ENCODE measurements at places on chromosomes 11 and 22.
A peak's percentile ranks its signal among the peaks of the same experiment; 100 is the strongest.

DNA sequence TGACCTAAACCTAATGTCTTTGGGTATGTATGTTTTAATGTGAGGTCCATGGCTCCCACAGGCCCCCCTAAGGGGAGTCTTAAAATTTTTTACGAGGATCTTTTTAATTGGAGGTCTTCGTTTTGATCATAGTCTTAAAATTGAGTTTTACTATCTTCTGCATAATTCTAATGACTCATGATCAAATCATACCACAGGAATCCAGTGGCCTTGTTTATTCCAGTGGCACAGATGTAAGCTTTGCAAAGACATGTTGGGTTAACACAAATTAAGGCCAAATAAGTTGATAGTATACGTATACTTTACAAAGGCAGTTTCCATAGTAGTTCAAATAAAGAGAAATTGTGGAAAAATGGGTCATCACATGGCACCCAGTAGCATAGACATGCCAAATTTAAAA, 33.9 kb upstream of the FJX1 start:
- no peak for DNase-seq

DNA sequence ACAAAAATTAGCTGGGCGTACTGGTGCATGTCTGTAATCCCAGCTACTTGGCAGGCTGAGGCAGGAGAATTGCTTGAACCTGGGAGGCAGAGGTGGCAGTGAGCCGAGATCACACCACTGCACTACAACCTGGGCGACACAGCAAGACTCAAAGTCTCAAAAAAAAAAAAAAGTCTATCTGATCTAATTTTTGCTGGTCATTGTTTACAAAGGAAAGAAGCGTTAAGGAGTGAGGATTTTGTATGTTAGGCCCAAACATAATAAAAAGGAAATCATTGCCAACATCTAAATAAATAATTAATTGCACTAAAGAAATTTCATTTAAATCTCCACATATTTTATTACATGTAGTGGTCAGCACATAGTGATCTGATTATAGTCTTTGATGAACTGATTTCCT, 2.9 kb downstream of the RBX1 start:
- DNase-seq: no peak

DNA sequence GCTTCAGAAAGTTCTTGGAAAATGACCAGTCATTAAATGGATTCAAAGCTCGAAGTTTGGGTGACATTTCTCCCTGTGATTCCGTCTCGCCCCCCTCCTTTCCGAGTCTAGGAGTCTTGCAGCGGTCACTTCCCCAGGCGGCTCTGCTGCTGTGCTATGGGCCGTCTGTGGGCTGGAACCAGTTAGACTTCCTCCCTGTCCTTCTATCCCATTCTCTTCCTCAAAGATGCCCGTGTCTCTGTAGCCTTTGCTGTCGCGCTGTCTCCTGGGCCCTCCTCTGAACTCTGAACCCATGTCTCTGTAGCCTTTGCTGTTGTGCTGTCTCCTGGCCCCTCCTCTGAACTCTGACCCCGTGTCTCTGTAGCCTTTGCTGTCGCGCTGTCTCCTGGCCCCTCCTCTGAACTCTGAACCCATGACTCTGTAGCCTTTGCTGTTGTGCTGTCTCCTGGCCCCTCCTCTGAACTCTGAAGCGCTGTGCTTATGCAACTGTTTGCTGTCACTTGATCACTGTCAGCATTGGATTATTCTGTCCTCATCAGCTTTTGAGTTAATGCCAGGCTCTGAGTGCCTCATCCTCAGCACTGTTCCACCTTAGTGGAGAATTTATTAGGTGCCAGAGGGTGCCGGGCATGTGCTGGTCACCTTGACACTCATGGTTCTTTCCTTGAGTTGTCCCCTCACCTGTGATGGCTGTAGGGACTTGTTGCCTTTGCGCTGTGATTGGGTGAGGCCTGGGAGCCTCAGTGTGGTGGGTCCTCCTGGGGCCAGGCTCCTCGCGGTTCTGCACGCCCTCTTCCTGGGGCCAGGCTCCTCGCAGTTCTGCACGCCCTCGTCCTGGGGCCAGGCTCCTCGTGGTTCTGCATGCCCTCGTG, 173.3 kb downstream of the TBC1D22A start:
- DNase-seq: no peak

DNA sequence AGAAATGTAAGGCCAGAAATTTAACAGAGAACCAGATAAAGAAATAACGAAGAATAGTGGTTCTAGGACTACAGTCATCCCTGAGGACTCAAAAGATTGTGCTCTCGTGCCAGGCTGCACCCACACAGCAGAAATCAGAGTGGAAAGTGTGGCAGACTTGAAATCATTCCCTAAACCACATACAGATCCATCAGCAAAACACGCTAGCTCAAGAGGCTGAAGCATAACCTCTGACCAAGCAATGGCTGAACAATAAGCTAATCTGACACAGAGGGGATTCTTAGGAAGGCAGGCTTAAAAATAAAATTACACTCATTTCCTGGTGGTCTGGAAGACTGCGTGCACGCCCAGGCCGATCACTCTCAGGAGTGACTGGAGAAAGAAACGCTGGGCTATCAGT, 19.0 kb downstream of the NCF4 start:
- no peak for DNase-seq

- DNase-seq: no peak
Measured at GRCh38 chr11:92357344-92357743, 132.7 kb downstream of the FAT3 start.

DNA sequence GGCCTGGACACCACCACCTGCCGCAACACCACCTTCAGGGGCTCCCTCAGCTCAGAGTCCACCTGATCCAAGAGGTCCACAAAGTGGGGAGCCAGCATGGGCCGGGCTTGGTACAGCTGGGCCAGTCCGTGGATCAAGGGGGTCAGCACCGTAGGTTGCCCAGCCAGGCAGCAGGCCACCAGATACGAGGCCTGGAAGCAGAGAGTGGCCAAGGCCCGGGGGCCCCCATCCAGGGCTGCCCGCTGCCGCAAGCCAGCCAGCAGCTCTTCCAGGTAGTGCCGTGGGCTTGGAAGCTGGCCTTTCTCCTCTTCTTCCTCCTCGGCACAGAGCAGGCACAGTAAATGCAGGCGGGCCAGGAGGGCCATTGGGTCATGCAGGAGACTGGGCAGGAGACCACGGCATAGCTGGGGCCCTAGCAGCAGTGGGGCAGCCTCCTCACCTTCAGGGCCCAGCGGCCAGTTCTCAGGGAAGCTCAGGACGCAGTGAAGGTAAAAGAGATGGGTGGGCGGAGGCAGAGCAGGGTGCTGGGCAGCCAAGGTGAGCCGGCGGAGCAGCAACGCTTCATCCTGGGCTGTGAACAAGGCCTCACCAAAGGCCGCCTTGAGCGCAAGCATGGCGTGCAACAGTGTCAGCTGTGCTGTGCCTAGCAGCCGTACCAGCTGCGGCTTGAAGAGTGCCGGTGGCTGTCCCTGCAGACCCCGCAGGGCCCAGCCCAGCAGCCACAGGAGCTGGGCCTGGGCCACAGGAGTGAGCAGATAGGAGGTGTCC, 1.7 kb downstream of the AP5B1 start:
- no peak for DNase-seq

DNA sequence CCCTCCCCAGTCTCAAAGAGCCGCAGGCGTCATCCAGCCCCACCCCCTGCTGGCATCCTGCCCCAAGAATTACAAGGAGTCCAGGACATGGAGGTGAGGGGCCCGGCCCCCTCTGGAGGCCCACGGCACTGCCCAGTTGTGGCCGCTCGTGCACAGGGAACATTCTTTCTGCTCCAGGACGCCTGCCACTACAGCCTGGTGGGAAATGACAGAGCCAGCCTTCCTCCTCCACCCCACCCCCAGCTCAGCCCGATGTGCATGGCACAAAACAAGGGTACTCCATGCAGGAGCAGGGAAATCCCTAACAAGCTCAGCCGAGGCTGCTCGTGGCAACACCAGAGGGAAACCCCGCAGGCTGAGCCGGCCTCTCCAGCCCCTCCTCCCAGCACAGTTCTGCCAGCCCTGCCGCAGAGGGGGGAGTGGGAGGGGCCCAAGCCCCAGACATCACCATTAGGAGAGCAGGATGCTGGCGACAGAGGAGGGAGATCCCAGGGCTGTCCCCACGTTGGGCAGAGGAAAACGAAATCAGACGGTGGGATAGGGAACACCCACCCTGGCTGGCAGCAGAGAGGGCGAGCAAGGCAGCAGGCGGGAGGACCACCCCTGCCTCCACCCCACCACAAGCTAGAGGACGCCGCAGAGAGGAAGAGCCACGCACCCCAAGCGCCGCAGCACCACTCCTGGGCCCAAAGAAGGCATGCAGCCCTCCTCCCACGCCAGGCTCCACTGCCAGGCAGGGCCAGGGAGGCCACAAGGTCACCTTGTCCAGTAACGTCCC, 10.0 kb downstream of the IGSF9B start:
- no peak for DNase-seq

GRCh38 chr11:1139441-1140083, 18.2 kb upstream of the MUC5AC start:
- DNase-seq: no peak

GRCh38 chr22:22588485-22589164, 29.6 kb upstream of the PRAME start:
- DNase-seq: no peak

DNA sequence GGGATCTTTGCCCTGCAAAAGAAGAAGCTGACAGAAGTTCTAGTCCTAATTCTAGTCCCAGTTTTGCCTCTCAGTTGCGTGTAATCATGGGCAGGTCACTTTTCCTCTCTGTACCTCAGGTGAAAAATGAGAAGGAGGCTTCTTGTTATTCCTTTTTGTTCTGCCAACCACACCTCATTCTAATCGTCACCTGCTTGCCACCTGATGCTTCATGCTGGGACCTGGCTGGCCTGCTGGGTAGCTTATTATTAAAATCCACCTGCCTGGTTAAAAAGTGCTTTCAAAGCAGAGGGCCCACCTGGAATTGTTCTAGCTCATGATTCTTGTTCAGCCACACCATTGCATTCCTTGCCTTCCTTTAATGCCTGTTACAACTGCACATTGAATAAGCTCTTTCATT, 8.4 kb upstream of the ALG8 start:
- no peak for DNase-seq

DNA sequence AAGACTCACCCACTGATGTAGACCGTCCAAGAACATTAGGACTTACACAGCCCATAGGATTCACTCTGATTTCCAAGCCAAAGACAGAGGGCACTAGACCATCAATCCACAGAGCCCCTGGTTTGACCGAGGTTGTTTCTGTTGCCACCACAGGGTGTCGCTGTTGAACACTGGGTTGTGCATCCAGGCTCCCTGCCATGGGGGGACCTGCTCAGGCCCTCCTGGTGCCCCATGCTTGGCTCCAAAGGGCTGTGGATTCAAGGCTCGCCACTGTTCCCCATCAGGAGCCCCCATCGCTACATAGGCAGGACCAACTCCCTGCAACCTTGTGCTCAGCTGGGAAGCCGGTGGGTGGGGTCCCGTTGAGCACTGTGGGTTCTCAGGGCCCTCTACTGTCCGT, 128.0 kb upstream of the ANO1 start:
- DNase-seq: no peak

DNA sequence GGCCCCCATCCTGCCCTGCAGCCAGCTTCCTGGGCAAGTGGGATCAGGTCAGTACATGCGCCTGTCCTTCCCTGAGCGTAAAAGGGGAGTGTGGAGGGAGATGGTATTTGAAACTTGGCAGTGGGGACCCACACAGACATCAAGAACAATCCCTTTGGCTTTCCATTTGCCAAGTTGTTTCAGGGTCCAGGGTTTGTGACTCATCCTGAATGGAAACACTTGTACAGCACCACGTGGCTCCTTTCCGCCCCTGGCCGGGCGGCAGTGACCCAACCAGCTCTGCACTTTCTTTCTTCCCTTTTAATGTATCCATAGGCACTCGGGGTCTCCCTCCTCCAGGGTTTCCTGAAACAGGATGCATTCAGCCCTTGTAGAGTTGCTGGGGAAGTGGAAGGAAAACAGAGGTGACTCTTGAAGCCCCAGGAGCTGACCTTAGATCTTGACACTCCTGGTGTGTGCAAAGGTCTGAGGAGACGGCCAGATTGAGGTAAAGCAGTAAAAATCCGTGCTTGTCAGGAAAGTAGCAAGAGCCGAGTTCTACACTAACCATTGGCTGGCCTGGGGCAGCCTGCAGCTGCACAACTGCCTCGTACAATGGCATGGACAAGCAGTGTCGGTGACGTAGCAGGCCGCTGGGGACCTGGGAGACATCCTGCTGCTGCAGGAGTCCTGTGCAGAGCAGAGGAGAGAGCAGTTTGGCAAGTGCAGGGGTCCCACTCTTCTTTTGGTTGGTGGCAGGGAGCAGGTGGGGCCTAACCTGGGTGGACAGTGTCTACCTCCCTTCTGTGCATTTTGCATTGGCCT, 189.8 kb downstream of the SNX19 start:
- DNase-seq: no peak

GRCh38 chr11:69999721-70000120, 78.4 kb upstream of the ANO1 start:
- DNase-seq: no peak

DNA sequence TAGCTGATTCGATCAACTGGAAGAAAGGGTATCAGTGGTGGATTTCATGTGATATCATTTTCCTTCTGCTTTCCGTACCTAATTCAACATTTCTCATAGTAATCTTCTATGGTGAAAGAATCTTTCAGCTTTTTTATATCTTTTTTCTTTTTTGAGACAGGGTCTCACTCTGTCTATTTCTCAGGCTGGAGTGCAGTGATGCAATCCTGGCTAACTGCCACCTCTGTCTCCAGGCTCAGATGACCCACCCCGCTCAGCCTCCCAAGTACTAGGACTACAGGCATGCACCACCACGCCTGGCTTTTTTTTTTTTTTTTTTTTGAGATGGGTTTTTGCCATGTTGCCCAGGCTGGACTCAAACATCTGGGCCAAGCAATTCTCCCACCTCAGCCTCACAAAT, 18.6 kb upstream of the CHORDC1 start:
- DNase-seq: no peak

DNA sequence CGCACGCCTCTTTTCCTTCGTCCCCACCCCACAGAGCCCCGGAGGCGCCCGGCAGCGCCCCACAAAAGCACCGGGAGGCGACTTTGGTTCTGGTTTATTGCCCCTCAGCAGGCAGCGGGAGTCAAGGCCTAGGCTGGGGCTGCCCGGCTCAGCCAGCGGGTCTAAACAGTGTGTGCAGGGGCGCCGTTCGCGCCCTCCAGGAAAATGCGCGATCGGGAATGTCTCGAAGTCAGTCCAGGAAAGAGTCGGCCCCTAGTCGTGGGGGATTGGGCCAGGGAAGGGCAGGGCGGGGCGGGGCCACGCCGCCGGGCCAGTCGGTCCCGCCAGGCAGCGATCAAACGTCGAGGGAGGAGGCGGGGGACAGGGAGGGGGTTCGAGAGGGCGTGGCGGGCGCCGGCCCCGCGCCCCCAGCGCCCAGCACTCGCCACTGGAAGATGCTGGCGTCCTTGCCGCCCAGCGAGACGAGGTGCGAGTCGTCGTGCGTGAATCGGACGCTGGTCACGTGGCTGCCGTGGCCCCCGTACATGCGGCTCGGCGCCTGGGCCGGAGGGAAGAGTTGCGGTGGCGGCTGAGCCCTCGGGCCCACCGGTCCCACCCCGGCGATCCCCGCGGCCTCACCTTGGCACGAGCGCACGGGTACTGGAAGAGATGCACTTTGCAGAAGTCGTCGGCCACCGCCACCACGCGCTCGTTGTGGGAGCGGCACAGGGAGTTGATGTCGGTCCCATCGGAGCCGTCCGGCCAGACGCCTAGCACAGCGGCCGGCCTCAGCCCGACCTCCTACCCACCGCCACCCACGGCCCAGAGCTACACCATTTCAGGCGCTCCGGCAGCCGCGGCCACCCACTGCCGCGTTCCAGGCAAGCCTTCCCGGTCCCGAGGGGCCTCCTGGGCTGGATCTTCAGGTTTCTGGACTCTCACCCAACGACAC, 741 bp upstream of the MTA2 start:
- peak; percentile 72 for DNase-seq

- DNase-seq: no peak
Measured at GRCh38 chr11:119635041-119635740, 93.8 kb downstream of the NECTIN1 start.

- DNase-seq: no peak
Measured at GRCh38 chr11:46407635-46408034, 16.1 kb upstream of the CHRM4 start.

- no peak for DNase-seq
Measured at GRCh38 chr11:34182921-34183685, 77.7 kb downstream of the NAT10 start.

Data from NCI-H1048 (cell line).